ENCODE measurements at places on chromosomes 7 and 10.

GRCh38 chr10:89389254-89389653, 3.2 kb upstream of the IFIT1 start:
- DNase-seq = no peak

DNA sequence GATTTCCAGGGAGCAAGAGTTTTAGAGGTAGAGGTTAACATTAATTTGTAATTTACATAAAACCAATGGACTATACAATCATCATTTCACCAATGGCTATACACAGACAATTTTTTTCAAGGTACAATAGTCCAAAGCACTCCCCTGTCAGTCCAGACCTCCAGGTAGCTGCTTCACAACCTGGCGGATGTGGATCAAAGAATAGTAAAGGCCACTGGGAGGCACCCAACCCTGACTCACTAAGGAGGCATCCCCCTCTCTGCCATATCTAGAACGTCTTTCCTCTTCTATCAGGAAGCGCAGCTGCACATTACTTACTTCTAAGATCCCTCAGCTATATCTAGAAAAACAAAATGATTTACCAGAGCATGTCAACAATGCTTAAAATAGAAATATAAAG, 217.7 kb upstream of the AOAH start:
- no peak for DNase-seq

GRCh38 chr10:103049237-103049636, 131.1 kb downstream of the CNNM2 start:
- no peak for DNase-seq

DNA sequence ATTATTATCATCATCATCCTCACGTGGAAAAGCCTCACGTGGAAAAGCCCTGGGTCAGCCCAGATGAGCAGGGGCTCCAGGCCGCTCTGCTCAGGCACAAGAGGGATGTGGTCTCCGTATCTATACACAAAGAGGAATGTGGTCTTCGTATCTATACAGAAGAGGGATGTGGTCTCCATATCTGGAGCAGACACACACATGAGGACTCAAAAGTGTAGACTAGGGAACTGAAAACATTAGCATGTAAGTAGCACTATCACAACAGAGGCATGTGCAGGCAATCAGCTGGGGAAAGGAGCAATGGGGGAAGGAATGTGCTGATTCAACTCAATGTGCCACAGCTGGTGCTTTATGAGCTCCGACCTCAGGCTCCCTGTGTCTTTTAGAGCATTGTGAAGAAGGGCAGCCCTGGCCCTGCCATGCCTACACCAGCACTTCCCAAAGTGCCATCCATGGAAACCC, 86.5 kb downstream of the PLXNA4 start:
- no peak for DNase-seq

- no peak for DNase-seq
These were observed 1.1 kb upstream of the TRIP6 start for GRCh38 chr7:100865938-100866728.

- no peak for DNase-seq
These were observed 94.1 kb downstream of the LRRC4 start for GRCh38 chr7:127937066-127937680.

DNA sequence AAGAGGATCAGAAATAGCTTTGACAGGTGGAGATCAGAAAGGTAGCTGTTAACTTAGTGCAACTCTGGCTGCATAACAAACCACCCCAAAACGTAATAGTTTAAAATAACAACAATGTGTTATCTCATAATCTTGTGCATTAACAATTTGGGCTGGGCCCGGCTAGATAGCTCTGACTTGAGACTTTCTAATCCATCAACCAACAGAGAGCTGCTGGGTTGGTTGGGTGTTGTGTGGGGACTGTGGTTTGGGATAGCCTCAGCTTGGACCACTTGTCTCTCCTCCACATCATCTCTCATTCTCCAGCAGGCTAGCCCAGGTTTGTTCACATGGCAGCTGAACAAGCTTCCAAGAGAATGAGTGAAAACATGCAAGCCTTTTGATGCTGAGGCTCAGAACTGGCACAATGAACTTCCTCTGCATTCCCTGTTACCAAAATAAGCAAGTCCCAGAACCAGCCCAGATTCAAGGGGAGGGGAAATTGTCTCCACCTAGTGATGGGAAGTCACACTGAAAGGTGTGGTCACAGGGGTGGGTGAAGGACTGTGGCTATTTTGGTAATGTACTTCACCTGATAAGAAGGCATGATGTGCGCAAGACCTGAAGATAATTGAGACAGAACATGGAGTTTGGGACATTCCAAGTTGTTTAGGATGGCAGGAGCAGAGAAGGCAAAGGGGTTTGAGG, 20.4 kb upstream of the ASAH2 start:
- DNase-seq = no peak

DNA sequence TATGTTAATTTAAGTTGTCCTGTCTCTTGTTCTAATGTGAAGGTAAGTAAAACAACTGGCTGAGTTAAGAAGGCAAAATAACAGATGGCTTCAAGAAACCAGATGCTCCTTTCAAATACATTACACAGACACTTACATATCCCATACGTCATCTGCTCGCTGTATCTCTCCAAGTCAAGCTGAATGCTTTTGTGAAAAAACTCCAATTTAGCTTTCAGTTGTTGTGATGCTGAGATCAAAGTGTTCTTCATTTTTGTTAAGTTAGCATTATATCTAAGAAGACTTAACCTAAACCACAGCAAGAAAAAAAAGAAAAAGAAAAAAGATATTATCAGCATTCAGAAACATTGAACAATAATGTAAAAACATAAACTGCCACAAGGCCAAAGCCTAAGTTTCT, 18.5 kb upstream of the ERLIN1 start:
- no peak for DNase-seq

DNA sequence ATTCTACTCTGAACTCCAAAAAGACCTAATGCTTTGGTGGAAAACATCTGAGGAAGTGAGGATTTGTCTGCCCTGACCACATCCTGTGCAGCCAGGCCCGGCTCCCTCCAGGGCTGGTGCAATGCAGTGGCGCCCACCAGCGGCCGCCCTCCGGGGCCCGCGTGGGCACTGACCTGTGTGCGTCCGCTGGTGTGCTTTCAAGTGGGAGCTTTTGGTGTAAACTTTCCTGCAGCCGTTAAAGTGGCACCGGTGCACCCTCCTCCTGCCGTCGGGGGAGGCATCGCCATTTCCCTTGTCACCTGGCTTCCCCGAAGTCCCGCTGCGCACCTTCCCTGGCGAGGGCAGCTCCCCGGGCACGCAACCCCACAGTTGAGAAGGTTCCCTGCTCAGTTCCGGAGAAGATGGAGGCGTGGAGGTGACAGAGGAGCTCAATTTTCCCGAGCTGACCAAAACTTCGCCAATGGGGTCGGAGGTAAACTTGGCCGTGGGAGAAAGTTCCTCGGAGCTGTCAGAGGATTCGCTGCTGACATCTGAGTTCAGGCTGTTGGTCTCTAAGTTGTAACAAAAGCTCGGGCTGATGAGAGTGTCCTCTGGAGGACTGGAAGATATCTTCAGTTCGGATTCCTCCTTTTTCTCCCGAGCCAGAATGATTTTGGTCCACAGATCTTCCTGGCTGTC, 3.4 kb downstream of the KLF6 start:
- peak; percentile 59 for DNase-seq

- no peak for DNase-seq
These were observed 34.1 kb upstream of the INPP5F start for GRCh38 chr10:119691726-119692125.

DNA sequence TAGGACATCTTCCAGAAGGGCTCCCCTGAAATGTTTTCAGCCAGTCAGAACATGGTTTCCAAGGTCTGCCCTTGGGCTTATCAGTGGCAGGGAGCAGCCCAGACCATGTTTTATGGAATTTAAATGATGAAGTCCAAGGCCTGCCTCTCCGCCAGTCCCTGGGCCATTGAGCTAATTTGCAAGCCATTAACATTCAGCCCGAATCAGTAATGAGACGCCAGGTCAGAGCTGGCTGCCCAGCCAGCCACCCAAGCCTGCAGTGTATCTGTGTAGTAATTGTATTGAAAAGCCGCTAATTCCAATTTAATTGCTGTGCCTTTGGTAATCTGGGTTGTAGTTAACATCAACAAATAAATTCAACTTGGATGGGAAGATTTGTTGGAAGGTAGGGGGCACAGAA, 131.4 kb downstream of the PAXIP1 start:
- no peak for DNase-seq

- no peak for DNase-seq
These were observed 13.3 kb downstream of the BEND7 start for GRCh38 chr10:13515467-13515866.

- no peak for DNase-seq
These were observed 348.5 kb downstream of the KCNMA1 start for GRCh38 chr10:77289027-77289501.

GRCh38 chr7:30371321-30371720, 86.9 kb downstream of the ZNRF2 start:
- DNase-seq = no peak

GRCh38 chr7:155410431-155410830, 47.5 kb upstream of the EN2 start:
- no peak for DNase-seq

DNA sequence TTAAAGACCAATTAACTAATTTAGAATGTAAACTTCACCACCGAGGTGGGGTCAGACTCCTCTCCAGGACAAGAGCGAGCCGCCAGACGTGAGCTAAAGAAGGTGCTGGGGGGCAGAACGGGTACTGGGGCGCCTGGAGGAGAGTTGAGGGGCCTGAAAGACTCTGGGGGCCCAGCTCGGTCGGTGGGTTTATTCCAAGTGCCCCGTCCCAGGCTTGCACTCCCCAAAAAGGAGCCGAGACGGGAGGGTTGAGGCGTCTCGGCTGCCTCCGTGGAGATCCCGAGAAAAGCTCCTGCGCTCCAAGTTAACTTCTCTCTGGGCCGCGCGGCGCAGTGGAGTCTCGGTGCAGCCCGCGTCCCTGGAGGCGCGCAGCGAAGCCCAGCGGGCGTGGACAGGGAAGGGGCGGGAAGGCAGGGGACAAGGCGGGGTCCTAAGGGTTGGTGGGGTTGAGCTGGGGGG, 553.3 kb downstream of the TFEC start:
- DNase-seq = no peak

DNA sequence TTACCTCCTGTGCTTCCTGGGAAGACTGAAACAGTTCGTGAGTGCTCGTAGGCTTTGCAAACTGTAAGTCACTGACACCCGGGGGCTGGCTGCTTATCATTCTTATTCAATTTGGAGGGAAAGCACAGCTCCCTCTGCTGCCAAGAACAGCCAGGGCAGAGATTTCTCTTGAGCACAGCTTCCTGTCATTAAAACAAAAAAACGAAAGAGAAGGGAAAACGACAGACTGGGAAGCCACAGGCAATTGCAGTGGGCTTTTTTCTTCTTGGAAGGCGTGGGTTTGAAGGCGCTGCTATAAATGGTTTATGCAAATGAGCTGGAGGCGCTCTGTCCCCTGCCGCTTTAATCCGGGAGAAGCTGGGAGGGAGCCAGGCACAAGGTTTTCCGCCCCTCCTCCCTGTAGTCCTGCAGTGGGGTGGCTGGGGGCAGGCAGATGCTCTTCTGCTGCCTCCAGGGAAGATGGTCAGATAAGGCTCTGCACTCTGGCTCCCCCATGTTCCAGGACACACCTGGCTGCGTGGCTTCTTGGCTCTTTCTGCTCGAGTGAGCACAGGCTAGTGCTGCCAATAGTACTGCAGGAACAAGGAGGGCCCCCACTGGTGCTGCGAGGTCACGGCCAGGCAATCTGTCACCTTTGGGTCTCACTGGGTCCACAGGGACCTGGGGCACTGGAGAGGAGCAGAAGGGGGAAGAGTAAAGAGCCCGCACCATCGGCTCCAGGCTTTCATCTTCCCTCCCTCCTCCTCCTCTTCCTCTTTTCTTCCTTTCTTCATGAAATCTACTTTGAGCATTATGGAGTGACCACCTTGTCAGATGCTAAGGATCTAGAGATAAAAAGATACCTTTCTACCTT, 49.5 kb downstream of the NEURL1 start:
- DNase-seq = peak; percentile 56

- no peak for DNase-seq
These were observed 3.9 kb downstream of the FAM20C start for GRCh38 chr7:196283-196682.

DNA sequence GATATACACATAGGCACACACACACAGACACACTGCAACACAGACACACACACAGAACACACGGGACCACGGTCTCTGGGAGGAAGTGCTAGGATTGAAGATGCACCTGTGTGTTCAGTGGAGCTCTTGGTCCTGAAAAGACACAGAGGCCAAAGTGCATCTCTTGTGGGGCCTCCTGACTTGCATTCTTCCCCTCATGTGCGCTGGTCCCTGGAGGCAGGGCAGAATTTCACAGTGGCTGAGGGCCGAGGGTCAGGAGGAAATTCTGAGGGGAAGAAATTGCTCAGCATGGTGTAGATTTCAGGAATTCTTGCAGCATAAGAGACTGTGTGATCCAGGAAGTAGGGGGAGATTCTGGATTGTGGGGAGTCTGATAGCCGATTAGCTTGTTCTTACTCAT, 35.9 kb downstream of the WDFY4 start:
- no peak for DNase-seq

GRCh38 chr10:106044503-106044902, 1120.0 kb downstream of the SORCS1 start:
- no peak for DNase-seq

DNA sequence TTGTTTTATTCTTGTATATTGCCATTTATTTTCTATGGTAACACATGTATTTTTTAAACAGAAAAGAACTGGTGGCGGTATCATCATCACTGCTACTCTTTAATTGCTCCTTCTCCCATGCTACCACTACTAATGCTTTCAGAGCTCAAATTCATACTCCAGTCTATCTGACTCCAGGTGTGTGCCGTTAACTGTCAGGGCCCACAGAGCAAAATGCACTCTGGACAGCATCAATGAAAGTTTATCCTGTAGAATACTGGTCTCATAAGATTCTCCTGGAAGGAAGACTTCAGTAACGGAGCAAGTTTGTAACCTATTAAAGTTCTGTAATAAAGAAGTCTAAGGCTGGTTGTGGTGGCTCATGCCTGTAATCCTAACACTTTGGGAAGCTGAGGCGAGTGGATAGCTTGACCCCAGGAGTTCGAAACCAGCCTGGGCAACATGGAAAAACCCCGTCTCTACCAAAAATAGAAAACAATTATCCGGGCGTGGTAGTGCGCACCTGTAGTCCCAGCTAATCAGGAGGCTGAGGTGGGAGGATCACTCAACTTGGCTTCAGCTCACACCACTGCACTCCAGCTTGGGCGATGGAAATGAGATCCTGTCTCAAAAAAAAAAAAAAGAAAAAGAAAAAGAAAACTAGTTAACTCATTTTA, 18.4 kb downstream of the ZNRF2 start:
- DNase-seq = no peak

- peak; percentile 24 for DNase-seq
These were observed 60.0 kb upstream of the ACSM6 start for GRCh38 chr10:95133997-95134396.

DNA sequence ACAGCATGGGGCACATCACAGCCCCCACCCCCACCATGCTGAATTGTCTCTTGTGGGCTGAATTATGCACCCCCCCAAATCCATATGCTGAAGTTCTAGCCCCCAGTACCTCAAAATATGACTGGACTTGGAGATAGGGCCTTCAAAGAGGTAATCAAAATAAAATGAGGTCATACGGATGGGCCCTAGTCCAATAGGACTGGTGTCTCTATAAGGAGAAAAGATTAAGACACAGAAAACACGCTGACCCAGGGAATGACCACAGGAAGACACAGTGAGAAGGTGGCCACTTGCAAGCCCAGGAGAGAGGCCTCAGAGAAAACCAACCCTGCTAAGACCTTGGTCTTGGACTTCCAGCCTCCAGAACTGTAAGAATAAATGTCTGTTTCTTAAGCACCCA, 106.4 kb upstream of the ARID5B start:
- no peak for DNase-seq

GRCh38 chr7:28410628-28411531, 1.4 kb upstream of the CREB5 start:
- peak; percentile 73 for DNase-seq

GRCh38 chr10:75243426-75243825, 7.7 kb upstream of the COMTD1 start:
- DNase-seq = no peak

- DNase-seq = peak; percentile 84
These were observed 875 bp upstream of the DDIT4 start for GRCh38 chr10:72272689-72273409.

Measured in inflammatory macrophage (primary cell).